Epithelial cell of umbilical artery (primary cell): ENCODE measurements at places on chromosomes 13 and 19. TPM values are rescaled to one million over a fixed set of nuclear protein-coding genes. Genes with fewer than 3 reads are reported as not detected.

The ERICH6B gene
- total RNA-seq, result not detected in 2 replicates

The PDX1 gene
- total RNA-seq, result not detected in 2 replicates

The CEBPG gene
- 34.4 and 52.7 TPM in 2 replicates for total RNA-seq

The ALOX5AP gene
- total RNA-seq, result not detected in 2 replicates

The PSENEN gene
- total RNA-seq, result 14.0 and 15.2 TPM in 2 replicates

The ZNF808 gene
- total RNA-seq, result 15.3 and 28.3 TPM in 2 replicates

The IFNL3 gene
- total RNA-seq, result not detected in 2 replicates

The KLHL1 gene
- not detected in 2 replicates for total RNA-seq

The NPAS1 gene
- not detected in 2 replicates for total RNA-seq

The ELANE gene
- total RNA-seq, result not detected in 2 replicates

The OR1I1 gene
- not detected in 2 replicates for total RNA-seq

The MCEMP1 gene
- total RNA-seq, result not detected in 2 replicates

The ZNF763 gene
- total RNA-seq, result under 0.01 TPM in 1 of 2 replicates, not detected in the other

The ZNF100 gene
- total RNA-seq, result 4.2 and 5.9 TPM in 2 replicates

The TARM1 gene
- not detected in 2 replicates for total RNA-seq

The HRC gene
- not detected in 2 replicates for total RNA-seq

The PRKCG gene
- total RNA-seq, result not detected in 2 replicates

The LILRB5 gene
- total RNA-seq, result not detected in 2 replicates

The KLK8 gene
- not detected in 2 replicates for total RNA-seq

The PEPD gene
- total RNA-seq, result 45.8 and 57.9 TPM in 2 replicates

The NLRP7 gene
- not detected in 2 replicates for total RNA-seq

The IRGQ gene
- 23.1 and 28.3 TPM in 2 replicates for total RNA-seq

The DENND1C gene
- not detected in 2 replicates for total RNA-seq

The RFX1 gene
- 0.97 and 1.5 TPM in 2 replicates for total RNA-seq

The MYO1F gene
- total RNA-seq, result 0.15 TPM in 1 of 2 replicates, not detected in the other
